Karpas-422 (cell line): ENCODE measurements at places on chromosomes 5 and 9. TPM values are rescaled to one million over a fixed set of nuclear protein-coding genes. Genes with fewer than 3 reads are reported as not detected.

GRCh38 chr5:141322261-141322660 is 1.7 kb upstream of the TAF7 start:
- DNase-seq = no peak

The TAF11L5 gene
- not detected in 2 replicates for total RNA-seq

DNA sequence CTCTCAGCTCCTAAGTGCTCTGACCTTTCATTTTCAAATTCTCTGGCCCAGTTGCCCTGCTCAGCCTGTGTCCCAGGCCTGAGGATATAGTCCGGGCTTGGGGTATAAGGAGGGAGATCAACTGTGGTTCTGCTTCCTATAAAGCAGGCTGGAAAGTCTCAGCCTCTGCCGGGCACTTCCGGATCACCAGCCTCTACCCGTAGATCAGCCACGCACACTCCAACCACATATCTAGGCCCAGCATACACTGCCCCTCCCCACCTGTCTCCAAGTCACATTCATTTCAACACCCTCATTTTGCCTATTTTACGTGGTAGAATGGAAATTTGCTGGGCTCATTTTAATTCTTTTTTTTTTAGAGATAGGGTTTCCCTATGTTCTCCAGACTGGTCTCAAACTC is 3.1 kb downstream of the ZER1 start:
- no peak for DNase-seq

The KCNIP1 gene
- total RNA-seq = 0.29 TPM in 1 of 2 replicates, not detected in the other

- DNase-seq = no peak
Measured at GRCh38 chr5:67106626-67107342, 89.8 kb downstream of the CD180 start.

The SH3RF2 gene
- total RNA-seq = not detected in 2 replicates

DNA sequence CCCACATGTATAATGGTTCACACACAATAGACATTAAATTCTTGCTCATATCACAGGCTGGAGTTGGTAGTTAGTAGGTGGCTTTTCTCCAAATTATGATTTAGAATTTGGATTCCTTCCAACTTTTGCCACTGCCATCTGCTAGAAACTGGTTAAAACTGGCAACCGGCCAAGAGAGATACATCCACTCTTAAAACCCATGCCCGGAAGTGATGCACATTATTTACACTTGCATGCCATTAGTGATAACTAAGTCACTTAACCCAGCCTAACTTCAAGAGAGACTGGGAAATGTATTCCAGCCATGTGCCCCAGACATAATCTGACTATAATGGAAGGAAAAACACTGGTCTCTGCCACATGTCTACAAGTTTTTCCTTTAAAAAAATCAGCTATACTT is 395.7 kb upstream of the SEMA6A start:
- no peak for DNase-seq

DNA sequence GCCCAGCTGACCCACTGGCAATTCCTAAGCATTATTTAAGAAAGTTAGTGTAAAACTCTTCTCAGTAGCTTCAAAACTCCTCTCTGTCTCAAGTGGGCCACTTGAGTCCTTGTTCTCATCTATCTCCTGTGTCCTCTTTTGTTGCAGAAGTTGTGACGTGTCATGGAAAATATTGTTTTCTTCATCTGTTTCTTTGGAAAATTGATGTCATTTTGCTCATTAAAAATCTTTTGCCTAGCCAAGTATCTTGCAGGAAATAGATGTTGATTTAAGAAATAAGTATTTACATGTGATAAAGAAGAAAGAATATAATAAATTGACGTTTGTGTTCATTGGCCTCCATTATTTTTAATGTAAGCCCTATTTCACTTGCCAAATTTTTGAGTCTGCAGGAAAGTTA is 1158.4 kb upstream of the SEMA6A start:
- no peak for DNase-seq

The FOXD1 gene
- 0.54 and 0.97 TPM in 2 replicates for total RNA-seq

The PCDHB7 gene
- not detected in 2 replicates for total RNA-seq

The PCDHGA4 gene
- total RNA-seq = 11.1 and 13.5 TPM in 2 replicates

The ELAVL2 gene
- total RNA-seq = not detected in 2 replicates

DNA sequence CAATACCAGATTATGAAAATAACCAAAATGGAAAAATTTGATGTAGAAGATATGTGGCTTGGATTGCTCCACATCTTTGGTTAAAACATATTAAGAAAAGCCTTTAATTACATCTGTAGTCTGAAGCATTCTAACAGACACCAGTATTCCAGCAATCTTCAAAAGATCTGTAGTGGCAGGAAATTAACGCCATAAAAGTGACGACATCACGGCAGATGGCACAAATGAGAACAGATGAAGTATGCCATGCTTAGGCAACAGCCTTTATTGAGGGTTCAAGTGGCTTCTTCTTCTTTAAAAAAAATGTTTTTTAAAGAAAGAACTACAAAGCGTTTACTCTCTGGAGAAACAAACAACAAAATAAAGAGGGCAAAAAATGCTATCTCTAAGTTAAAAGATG is 164.2 kb downstream of the MEF2C start:
- DNase-seq = no peak

The OTP gene
- not detected in 2 replicates for total RNA-seq

The IFNA13 gene
- total RNA-seq = not detected in 2 replicates

The CFAP77 gene
- total RNA-seq = not detected in 2 replicates
